ENCODE measurements at places on chromosomes 16 and 17.

GRCh38 chr17:60712675-60713074 is 35.0 kb downstream of the BCAS3 start:
- no peak for DNase-seq

- DNase-seq, result no peak
Observed at GRCh38 chr17:32445971-32446370, 1.7 kb downstream of the PSMD11 start.

- DNase-seq, result no peak
Observed at GRCh38 chr17:78919861-78920450, 5.2 kb downstream of the TIMP2 start.

- no peak for DNase-seq
Observed at GRCh38 chr16:10938796-10939648, 3.2 kb downstream of the DEXI start.

GRCh38 chr17:79132271-79133064 is 57.8 kb downstream of the ENGASE start:
- DNase-seq, result no peak

GRCh38 chr17:6134721-6135120 is 64.5 kb downstream of the WSCD1 start:
- DNase-seq, result no peak

DNA sequence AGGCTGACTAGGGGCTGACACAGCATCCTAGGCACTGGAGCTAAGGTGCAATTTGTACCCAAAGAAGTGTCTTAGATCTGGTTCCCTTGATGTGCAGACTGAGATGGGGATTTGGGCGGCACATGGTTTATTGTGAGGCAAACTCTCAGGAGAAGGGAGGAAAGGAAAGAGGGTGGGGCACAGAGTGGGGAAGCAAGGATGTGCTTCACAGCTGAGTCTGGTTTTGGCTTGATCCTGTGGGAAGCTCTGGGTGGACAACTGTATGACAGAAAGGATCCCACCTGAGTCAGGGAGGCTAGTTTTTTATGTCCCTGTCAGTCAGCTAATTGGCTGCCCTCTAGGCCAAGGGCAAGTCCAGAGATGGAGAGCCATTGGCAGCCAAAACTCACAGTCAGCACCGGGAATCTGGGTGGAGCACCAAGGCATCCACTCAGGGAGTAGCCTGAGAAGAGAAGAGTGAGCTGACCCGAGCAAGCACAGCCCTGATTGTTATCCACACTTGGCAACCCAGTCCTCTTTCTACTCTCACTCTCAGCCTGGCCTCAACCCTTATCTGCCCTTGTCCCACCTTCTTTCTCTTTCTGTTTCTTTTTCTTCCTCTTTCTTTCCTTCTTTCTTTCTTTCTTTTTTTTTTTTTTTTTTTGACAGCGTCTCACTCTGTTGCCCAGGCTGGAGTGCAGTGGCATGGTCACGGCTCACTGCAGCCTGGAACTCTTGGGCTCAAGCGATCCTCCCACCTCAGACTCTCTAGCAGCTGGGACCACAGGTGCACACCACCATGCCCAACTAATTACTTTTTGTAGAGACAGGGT is 12.0 kb downstream of the ARL4D start:
- no peak for DNase-seq

- DNase-seq, result no peak
Observed at GRCh38 chr17:43548689-43549379, 2.7 kb upstream of the ETV4 start.

DNA sequence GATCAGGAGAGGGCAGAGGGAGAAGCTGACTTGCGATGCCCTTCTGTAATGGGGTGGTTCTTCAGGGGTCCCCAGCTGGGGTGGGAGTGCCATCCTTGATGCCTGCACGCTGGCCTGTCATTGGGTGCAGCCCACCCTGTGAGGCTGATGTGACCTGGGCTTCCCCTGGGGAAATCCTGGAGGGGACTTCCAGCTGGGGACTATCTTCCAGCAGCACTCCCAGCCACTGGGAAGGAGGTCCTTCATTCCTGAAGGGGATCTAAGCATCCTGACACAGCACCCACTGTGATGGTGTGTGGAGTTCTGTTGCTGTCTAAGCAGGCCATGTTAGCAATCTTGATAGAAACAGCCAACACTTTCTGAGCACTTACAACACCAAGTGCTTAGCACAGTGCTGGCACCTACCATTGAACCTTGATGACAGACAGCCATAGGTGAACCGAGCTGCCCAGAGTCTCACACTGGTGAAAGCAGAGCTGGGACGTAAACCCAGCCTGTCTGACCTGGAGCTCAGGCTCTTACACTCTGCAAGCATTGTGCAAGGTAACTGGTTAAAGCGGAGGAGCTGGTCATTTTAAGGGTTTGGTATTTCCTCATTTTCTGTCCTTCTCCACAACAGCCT is 211.3 kb downstream of the CCDC182 start:
- no peak for DNase-seq

- no peak for DNase-seq
Observed at GRCh38 chr16:27389272-27389961, 12.6 kb upstream of the IL21R start.

- no peak for DNase-seq
Observed at GRCh38 chr16:29696881-29697331, 17.9 kb downstream of the QPRT start.

DNA sequence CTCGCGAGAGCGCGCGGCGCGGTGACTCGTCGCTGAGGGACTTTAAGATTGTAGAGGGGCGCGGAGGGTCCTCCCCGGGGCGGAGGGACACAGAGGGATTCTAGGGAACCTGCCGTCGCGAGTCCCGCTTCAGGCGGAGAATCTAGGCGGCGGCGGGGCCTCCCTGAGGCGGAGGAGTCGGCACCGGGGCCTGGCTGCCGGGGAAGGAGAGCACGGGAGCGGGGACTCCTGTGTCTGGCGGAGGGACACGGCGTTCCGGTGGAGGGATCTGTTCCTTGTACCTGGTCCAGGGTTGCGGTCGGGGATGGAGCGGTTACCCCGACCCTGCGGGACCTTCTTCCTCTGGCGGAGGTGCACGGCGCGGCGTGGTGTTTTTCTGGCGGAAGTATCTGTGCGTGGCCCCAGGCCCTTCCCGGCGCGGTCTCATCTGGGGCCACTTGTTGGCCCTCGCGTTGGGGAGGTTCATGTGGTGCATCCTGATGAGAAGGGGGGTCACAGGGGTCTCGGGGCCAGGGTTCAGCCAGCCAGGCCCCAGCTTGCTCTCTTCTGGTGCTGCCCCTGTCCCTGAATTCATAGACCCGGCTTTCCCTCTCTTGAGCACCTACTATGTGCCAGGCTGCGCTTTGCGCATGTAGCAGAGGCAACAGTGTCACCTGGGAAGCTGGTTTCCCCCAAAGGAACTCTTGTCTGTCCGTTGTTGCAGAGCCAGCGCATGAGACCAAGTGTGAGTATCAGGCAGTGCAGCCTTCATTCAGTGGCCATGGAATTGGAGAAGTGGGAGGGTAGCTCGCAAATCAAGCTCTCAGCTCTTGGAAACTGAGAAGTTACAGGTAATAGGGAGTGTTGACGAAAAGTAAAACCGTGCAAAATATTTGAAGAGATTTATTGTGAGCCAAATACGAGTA is 563 bp upstream of the ZKSCAN2 start:
- DNase-seq, result peak; percentile 72

GRCh38 chr16:20300312-20301097 is 26.8 kb downstream of the GP2 start:
- peak; percentile 24 for DNase-seq

- no peak for DNase-seq
Observed at GRCh38 chr17:40490289-40490853, 11.1 kb downstream of the TNS4 start.

DNA sequence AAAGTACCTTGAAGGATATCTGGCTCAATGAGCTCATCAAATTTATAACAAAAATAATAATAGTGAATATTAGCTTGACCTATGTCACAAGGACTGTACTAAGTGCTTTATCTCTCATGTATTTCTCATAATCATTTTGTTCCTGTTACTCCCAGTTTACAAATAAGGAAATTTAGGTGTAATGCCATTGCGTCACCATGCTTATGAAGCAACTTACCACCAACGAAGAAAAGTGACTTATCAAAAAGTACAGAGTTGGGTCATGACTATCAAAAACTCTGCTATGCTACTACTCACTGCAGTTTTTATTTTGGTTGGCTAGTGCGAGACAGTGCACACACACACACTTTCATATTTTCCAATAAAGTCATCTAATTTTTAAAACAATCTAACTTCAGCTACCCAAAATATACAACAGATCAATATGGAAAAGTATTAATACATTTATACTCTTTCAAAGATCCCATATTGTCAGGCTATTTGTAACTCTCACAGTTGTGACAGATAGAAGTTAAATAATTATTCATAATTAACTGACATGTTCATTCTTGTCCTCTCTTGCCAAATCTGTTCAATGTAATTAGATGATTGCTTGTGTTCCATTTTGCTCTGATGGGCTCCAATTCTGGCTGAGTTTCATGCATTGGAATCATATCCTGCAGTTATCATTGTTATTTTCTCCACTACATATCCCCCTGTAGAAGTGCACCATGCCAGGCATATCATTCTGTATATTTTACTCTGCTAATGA is 119.4 kb downstream of the KCNJ2 start:
- DNase-seq, result no peak

DNA sequence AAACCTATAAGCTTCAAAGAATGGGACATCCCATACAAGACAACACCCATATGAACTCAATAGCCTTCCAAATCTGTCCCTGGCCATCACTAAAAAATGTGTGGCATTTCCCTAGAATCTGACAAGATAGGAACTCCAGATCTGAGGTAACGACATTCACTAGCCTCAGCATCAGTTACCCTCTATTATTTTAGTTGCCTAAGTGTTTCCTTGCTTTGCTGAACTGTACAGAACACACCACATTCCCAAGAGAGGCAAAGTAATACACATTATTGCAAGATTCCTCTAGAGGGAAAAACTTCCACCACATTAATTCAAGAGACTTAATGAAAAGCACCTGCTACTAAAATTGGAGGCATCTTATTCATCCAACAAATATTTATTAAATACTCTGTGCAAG is 5.0 kb downstream of the LSM12 start:
- DNase-seq, result no peak

DNA sequence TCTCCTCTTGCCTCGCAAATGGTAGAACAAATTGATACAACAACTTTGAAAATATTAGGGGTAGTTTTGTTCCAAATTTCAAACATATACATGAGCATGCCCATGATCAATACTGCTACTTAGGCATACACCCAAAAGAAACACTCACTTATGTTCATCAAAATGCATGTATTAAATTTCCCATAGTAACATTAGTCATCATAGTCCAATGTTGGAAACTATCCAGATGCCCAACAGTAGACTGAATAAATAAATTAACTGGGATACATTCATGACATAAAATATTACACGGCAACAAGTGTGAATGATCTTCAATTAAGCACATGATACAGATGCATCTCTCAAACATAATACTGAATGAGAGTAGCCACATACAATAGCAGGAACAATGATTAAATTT is 391.6 kb downstream of the CDH11 start:
- DNase-seq, result no peak

- no peak for DNase-seq
Observed at GRCh38 chr16:9929313-9929712, 252.9 kb downstream of the GRIN2A start.

DNA sequence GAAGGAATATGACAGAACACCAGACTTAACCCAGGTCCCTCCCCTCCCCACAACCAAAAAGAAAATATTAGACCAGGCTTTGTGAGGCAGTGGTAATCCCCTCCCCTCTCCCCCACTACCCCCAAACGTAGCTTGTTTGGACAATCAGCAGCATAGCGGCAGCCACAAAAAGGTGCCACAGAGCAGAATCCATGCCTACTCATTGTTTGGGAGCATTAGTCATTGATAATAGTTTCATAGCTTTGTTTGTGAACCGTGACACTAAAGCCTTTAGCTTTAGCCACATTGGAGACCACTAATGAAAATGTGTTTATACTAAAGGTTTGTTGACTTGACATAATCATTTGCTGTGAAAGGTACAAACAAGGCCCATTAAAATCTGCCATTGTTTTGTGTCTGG is 65.1 kb downstream of the NUP93 start:
- no peak for DNase-seq

DNA sequence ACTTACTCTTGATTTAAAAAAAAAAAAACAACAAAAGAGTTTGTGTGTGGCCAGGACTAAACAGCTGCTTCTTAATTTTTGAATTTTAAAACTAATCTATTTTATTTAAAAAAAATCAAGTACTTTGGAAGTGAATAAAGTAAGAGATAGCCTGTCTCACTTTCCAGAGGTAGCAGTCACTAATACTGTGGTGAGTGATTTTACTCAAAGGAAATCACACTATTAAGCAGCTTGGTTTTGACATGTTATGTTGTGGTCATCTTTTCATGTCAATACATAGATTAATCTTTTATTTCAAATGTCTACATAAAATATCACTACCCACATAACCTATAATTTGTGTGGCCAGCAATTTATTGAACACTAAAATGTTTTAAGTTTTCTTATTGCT is 102.2 kb upstream of the HLF start:
- DNase-seq, result no peak

DNA sequence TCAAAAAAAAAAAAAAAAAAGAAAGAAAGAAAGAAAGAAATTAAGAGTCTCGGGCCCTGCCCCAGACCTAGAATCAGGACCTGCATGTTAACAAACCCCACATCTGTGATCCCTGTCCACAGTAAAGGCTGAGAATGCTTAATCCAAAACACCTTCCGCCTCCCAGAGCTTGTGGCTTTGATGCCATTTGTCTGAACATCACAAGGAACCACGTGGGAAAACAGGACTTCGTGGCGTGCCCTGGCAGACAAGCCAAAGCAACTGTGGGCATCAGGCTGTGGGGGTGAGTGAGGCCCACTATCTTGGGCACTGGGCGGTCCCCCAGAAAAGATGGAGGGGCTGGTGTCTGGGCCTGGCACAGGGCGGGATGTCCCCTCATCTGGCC is 173.4 kb upstream of the CIBAR2 start:
- no peak for DNase-seq

DNA sequence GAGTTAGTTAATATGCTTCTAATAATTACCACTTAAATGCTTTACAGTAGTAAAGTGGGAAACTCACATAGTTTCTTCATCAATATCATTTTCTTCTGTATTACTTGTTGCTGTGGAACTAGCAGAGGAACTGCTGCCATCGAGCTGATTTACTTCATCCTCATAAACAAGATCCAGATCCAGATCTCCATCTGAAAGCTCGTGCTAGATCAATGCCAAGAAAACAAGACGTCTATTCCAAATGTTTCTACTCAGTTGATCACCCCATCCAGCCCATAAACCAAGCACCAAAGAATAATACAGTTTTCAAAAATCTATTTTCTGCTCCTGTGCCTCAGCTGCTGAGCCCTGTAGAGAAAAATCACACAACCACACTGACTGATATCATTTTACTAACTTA is 59.1 kb downstream of the TRIM37 start:
- no peak for DNase-seq

DNA sequence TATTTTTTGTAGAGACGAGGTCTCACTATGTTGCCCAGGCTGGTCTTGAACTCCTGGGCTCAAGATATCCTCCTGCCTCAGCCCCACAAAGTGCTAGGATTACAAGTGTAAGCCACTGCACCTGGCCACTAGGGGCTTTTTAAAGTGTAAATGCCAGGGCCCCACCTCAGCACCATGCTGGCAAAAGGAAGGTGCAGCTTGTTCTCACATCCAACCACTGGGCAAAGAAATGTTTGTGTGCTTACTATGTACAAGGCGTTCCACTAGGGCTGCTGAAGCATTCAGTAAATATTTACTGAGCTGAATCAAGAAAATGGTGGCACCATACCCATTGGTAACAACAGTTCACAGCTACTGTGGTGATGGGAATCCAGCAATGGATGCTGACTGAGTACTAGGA is 22.6 kb downstream of the COG1 start:
- no peak for DNase-seq

- no peak for DNase-seq
Observed at GRCh38 chr17:62751060-62751691, 56.9 kb downstream of the MARCHF10 start.
